Heart right ventricle (tissue), 16 donors: ENCODE measurements at places on chromosomes 16 and 17. TPM values are rescaled to one million over a fixed set of nuclear protein-coding genes. Genes with fewer than 3 reads are reported as not detected.

GRCh38 chr16:19329932-19330331, 44.4 kb downstream of the CLEC19A start:
- no peak for DNase-seq

SGCA gene
- polyA plus RNA-seq = 137 TPM

DNA sequence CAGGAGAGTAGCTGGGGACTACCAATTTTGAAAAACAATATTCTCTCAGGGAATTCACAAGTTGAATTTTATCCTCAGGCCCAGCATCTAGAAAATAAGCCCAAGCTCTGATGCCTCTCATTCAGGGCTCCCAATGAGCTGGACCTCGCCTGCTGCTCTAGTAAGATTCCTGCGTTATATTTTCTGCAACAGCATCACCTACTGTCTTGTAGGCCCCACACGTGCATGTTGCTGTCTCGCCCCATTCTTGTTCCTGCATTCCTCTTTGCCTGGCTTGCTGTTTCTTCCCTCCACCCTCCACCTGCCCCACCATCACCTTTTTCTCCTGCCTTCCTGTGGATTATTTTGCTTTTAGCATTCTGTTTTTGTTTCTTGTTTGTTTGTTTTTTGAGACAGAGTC, 8.3 kb upstream of the ST6GALNAC2 start:
- DNase-seq = no peak

ACSM3 gene
- 3.8 TPM for polyA plus RNA-seq

DNA sequence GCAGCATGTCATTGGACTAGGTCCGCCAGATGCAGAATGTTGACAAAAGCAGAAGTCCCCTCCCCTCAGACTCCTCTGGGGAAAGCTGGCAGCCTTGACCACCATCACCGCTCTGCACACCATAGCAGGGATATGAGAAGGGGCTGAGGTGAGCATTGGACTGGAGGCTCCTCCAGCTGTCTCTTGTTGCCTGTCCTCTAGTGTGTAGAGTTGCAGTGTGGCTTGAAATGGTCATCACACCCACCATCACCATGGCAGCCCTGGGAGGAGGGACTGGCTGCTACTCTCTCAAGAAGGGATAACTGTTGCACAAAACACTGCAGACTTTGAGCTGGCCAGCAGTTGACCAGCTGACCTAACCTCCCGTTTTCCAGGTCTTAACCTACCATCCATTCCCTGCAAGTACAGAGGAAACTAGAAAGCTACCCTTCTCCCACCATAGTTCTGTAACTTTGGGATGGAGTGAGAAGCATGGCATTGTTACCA, 38.3 kb downstream of the HLF start:
- DNase-seq = no peak

ZNF286A gene
- polyA plus RNA-seq = 10.7 TPM

- no peak for DNase-seq
These were observed 44.5 kb upstream of the SMPD3 start for GRCh38 chr16:68492543-68493411.

DNA sequence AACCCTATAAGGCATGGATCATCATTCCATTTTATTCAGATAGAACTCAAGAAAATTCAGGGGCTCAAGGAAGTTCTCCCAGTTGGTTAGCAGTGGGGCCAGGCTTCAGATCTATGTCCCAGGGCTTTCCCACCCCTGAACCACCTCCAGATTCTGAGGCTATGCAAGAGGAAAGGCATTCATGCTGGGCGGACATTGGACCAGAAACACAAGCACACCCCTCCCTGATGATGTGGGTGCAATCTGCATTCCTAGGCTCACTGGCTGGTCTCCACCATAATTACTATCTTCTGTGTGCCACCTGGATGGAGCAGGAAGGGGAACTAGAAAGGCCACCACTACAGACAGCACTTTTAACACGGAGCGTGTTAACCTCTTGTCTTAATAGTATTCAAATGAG, 63.2 kb upstream of the ASIC2 start:
- no peak for DNase-seq
